ENCODE measurements at places on chromosomes 5 and 9.

DNA sequence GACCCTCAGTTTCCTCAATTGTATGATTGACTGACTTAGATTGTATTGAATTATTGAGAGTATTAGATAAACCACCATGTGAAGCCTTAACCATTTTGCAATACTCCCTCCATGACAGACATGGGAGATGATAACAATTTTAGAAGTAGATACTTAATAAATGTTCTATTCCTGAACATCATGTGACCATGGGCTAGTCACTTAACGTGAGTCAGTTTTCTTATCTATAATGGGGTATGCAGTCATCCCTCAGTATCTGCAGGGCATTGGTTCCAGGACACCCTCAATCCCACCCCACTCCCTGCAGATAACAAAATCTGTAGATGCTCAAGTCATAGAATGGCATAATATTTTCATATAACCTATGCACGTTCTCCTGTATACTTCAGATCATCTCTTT, 31.0 kb downstream of the SNX18 start:
- DNase-seq, result no peak

DNA sequence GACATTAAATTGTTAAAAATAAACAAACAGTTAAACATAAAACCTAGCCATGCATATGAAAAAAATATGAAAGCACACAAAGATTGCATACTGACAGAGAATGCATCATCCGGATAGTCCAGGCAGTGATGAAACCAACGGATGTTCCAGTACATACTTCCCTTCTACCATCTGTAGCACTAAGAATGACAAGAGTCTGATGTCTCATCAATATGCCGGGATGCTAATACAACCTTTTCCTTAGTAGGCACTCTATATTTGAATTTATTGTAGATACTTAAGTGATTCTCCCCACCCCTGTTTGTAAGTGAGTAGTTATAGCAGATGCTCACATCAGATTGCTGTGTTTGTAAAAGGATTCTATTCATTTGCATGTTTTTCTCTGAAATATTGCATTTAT, 571.2 kb upstream of the WWC1 start:
- no peak for DNase-seq

DNA sequence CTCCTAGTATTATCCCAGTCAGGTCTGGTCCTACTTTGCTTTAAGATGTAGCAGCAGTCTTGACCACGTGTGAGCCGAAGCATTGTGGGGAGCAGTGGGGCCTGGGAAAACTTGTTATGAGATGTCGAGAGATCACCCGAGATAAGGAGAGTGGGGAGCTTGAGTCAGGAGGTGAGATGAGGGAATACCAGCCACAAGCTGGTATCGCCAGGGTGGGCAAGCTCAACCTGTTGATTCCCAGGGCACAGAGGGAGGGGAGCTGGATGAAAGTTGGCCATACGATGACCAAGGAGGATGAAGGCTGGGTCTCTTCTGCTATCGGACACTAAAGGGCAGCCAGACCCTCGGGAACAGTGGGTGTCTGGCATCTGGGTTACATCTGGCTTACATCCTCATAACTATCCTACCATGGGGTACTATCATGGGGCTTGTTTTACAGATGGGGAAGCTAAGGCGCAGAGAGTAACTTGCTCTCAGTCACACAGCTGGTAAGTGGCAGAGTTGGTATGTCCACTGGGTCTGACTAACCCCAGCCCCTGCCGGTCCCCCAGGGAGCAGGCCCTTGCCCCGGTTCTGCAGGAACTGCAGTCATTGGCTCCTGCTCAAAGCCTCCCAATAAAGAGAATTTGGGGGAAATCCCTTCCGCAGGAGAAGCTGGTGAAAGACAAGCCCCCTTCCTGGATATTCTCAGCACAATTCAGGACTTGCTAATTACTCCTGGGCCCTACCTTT, 13.4 kb upstream of the TIFAB start:
- no peak for DNase-seq

DNA sequence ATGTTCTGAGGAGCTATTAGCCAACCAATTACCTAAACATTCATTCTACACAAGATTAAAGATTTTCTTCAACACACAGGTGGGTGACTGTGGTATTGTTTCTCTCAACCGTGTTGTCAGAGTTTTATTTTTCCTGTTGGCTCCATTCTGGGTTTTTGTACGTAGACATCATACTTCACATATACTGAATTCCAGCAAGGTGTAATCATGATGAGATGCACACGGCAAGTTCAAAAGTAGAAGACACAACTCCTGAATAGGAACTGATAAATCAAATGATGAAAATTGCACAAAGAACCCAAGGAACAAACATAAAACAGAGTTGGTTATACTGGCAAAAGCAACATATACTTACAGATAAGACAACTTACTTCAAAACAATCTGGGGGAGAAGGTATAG, 40.2 kb upstream of the RANBP6 start:
- DNase-seq, result no peak

- DNase-seq, result no peak
These were observed 251.8 kb downstream of the CWC27 start for GRCh38 chr5:65020492-65020891.

DNA sequence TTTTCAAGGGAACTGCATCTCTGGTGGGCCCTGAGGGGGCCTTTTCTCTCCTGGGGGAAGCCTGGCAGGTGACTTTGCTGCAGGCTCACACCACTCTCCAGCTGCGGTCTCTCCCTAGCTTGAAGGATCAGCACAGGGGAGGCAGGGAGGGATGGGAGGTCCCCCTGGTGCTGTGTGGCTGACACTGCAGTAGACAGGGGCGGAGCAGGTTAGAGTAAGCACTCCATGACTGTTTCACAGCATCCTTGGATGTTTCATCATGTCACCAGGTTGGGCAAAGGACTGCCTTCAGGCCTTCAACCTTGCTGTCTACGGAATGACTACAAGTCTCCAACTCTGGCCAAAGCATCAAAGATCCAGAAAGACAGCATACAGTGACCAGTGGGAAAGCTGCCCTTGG, 470.7 kb downstream of the CDK5RAP2 start:
- DNase-seq, result no peak

GRCh38 chr9:7982907-7983306, 183.3 kb upstream of the DMAC1 start:
- DNase-seq, result peak; percentile 8

DNA sequence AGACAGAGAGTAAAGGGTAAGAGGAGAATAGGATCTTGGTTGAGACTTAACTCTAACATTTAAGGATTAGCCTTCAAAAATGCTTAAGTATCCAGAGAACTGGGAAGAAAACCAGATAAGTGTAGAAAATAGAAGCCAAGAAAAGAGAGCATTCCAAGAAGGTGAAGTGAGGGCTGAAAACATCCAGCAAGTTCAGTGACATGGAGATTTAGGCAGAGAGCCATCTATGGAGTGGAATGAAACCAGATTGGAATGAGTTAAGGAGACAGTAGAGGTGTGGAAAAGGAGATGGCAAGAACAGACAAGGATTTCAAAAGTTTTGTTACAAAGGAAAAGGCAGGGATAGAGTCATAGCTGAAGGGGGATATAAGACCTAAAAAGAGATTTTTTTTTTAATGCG, 188.1 kb downstream of the TRPM3 start:
- no peak for DNase-seq

GRCh38 chr9:131682261-131682660, 57.6 kb downstream of the RAPGEF1 start:
- no peak for DNase-seq

- no peak for DNase-seq
These were observed 155.0 kb downstream of the NFIB start for GRCh38 chr9:14158916-14159315.

Data from CD4-positive, alpha-beta T cell treated with Interleukin-10 for 1 hour (primary cell).